Adrenal gland (tissue), 19 donors: ENCODE measurements at places on chromosomes 1 and 21. TPM values are rescaled to one million over a fixed set of nuclear protein-coding genes. Genes with fewer than 3 reads are reported as not detected.

SPATA1 gene
- total RNA-seq, result 1.3 TPM

GBP2 gene
- 13.8 TPM for total RNA-seq

SPRR2E gene
- not detected for total RNA-seq

DNA sequence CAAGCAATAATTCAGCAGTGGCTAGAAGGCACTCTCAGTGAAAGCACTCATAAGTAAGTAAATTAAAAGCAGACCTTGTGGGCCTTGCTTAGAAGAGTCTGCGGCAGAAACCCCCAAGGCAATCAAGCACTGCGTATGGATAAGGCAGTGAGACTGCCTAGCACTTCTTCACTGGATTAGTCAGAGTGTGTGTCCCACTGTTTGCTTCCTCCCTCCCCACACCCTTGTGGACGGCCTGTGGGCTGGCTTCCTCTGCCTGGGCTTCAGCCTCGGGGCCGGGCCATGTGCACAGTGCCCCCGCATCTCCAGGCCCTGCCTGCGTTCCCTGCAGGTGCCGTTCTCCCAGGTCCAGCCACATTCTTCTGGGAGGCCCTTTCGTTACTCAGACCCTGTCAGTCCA lies 23.8 kb downstream of the AGT start:
- no peak for DNase-seq

DNA sequence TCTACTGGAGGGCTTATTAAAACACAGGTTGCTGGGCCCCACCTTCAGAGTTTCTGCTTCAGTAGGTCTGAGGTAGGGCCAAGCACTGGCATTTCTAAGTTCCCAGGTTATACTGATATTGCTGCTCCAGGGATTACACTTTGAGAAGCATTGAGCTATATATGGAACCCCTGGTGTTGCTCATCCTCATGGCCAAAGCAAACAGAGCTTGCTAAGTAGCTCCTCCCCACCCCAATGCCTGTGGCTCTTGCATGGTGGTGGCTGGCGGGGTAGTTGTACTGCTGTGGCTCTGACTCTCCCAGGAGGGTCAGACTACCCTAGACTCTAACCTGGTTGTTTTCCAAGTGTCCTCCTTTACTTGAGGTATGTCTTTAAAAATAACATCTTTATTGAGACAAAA lies 143.6 kb downstream of the SPATA46 start:
- no peak for DNase-seq

GRCh38 chr1:176954242-176954641 lies 210.3 kb downstream of the ASTN1 start:
- no peak for DNase-seq

DNA sequence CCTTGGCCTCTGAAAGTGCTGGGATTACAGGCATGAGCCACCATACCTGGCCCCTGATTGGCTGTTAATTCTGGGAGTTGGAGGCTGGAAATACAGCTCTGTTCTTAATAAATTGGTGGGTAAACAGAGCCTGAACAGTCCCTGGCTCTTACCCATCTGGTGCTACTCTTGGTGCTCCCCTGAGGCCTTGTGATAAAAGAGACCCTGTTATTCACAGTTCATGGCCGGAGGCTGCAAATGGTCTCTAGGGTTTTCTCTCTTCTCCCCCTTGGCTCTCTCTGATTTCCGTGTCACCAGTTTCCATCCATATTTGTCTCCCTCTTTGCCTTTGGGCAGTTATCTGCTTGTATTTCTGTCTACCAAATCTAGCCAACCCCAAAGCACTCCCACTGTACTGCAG lies 17.2 kb downstream of the NFASC start:
- DNase-seq, result no peak

GRCh38 chr1:114764689-114765088 lies 6.9 kb upstream of the CSDE1 start:
- no peak for DNase-seq

DNA sequence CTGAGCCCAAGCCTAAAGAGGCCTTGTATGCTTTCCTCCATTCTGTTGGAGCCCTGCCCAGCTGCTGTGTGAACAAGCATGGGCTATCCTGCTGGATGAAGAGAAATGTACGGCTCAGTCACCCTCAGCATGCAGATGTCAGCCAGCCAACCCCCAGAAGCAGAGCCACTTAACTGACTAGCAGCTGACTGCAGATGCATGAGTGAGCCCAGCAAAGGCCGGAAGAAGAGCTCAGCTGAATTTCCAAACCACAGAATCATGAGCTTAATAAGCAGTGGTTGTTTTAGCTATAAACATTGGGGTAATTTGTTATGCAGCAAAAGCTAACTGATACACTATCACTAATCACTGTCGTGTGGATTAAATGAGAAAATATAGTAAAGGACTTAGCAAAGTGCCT lies 39.0 kb downstream of the FOXO6 start:
- DNase-seq, result no peak

DNA sequence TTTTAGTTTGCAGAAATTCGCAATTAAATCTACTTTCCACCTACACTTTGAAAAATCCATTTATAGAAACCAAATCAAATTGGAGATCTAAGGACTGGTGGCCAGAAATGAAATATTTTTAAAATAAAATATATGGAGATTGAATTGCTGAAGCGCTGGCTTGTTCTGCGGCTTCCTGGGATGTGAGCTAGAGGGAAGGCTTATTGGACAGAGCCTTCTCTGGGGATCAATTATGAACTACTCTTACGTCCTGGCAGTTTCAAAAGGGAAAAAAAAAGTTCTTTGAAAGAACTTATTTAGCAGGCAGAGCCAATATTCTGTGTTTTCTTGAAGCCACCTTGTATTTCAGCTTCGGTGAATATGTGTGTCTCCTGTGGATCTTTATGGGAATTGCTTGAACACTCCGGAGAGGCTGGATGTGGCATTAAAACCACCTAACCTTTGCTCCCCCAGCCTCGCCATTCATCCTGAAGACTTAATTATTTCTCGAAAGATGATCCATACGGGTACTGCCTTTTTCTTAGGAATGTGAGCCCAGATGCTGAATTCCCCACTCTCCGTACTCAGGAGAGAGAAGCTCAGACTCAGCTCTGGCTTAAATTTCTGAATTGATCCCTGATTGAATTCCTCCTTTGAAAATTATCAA lies 478.9 kb upstream of the VAMP3 start:
- DNase-seq, result no peak

DNA sequence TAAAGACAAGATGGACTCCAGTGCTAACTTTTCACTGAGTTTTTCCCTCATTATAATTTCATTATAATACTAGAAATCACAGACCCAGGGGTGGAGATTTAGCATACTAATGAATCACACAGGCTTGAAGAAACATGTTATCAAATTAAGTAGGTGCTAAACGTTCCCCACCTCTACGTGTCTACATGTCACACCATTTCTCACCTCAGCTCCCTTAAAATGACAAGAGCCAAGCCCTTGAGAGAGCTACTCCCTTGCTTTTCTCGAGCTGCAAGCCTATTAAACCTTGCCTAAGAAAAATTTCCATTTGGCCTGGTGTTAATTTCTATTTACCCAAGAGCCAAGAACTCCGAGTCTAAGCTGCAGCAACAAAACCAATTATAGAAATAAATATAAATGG lies 396.3 kb upstream of the NEGR1 start:
- no peak for DNase-seq
